ENCODE measurements at places on chromosomes 12 and 14.

DNA sequence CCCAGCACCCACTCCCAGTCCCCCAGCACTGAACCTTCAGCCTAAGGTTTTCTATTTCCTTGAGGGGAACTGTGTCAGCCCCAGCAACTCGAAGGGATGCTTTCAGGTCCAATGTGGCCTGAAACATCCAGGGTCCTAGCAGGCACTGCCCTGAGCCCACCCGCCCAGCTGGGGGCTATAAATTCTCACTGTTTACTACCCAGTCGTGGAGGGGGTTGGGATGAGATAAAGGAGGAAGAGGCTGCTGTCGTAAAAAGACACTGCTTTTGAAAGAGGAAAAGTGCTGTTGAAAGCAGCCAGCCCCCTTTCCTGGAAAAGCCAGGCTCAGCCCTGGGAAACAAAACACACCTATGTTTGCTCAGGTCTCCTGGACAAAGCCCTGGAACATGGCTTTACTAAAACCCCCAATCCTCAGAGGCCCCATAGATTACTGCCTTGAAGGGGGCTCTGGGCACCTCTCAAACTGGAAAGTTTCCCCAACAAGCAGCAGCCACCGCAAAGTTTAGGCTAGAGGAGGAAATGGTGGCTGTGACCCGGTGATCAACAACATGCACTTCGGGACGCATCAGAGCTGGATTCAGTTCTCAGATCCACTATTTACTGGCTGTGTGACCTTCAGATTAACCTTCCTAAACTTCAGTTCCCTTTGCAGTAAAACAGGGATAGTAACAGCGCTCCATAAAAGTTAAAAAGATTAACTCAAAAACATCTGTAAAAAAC, 51.0 kb downstream of the ACTN1 start:
- no peak for DNase-seq

DNA sequence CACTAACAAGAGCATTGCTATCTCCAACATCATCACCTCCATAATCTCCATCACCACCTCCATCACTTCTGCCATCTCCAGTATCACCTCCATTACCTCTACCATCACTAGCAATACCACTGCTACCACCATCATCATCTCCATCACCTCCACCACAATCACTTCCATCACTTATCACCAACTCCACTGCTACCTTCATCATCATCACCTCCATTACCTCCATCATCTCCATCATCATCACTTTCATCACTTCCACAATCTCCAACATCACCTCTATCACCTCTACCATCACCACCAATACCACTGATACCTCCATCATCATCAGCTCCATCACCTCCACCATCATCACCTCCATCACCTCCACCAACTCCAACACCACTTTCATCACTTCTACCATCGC, 102.4 kb upstream of the TMEM132C start:
- DNase-seq: no peak

- DNase-seq: no peak
Observed at GRCh38 chr14:24670594-24670993, 36.6 kb upstream of the GZMB start.

DNA sequence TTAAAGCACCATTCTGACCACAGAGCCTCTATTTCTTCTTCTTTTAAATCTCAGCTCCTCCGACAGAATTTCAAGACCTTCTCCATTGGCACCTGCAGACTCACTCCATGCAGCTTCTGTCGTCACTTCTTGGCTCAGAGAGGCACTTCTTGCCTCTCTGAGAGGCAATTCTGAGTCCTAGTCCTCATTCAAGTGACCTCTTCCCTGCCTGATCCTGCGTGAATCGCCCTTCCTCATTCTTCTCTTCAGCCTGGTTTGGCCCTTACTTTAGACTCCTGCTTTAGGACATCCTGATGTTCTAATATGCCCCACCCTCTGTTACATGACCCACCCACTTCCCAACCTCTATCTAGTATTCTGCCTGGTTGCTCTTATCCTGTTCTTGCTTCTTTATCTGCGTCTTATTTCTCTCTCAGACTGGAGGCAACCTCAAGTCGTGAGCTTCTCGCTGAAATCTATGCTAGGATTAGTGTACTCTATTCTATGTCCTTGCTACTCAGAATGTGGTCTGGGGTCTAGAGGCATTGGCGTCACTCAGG, 55.6 kb upstream of the CISTR start:
- no peak for DNase-seq

DNA sequence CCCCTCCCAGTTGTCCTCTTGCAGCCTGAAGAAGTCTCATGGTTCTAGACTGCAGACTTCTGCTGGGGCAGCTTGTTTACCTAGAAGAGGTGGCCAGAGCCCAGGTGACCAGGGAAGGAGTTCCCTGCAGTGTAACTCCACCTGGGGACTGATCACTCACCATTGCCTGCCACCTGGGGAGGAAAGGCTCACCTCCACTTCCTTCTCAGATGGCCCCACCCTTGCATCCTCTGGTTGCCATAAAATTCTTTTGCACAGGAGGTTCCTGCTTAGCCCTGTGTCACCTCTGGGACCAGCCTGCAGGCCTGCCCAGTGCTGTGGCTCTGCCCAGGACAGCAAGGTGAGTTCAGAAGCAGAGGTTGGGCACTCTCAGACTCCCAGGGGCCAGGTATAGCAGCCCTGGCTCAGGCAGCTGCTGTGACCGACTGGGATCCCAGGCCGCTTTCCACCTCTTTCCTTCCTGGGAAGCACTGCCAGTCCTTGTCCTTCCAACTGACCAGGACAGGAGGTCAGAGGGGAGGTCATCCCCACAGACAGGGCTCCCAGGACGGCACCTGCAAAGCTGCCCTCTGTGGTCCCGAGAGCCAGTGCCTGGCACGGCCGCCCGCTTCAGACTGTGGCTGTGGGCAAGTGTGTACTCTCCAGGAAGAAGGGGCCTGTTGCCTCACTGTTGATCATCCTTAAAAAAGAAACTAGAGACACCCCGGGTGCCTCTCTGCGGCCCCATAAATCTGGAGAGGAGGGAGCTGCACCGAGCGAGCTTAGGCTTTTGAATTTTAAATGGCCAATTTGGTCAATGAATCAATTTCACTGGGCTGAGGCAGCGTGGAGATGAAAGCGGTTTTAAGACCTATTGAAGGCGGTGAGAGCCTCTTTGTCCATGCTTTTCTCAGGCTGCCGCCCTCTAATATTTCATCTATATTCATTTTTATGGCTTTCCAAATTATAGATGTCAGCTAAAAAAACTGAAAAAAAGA, 79.5 kb upstream of the C14orf180 start:
- no peak for DNase-seq

- DNase-seq: no peak
Observed at GRCh38 chr12:6215932-6216494, 15.8 kb downstream of the CD9 start.

DNA sequence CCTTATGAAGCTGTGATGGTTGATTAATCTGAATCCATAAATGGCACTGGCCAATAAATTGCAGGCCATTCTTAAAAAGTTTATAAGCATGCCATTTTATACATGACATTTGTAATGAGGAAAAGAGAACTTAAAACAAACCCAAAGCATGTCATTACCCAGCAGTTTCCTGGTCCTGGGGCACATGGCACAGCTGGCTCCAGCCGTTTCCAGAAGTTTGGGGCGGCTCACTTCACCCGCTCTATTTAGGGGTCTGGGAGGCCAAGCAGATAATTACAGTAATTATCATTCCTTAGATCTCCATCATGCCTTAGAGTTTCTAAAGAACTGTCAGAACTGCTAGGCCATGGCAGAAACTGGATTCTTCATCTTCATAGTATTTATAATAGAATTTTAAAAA, 6.4 kb downstream of the ADGRD1 start:
- DNase-seq: no peak

- DNase-seq: peak; percentile 71
Observed at GRCh38 chr12:122865268-122866231, 30.3 kb downstream of the HIP1R start.

DNA sequence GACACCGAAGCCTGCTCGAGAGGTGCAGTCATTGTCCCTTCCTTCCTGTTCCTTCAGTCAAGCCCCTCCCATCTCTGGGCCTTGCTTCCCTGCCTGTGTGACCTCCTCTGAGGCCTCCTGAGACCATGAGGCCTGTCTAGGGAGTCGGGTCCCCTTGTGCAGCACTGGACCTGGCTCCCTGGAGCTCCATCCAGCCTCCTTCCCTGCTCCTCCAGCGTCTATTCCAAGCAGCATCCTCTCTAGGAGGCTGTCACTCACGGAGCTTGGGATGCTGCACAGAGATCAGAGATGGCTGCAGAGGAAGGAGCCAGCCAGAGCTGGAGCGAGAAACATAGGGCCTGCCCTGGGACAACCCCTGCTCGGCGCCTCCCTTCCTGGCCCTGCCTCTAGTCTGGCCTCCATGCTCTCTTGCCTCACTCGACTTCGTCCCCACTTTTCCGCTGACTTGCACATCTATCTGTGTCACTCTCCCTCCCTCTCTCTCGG, 142.7 kb downstream of the BCL11B start:
- DNase-seq: no peak

DNA sequence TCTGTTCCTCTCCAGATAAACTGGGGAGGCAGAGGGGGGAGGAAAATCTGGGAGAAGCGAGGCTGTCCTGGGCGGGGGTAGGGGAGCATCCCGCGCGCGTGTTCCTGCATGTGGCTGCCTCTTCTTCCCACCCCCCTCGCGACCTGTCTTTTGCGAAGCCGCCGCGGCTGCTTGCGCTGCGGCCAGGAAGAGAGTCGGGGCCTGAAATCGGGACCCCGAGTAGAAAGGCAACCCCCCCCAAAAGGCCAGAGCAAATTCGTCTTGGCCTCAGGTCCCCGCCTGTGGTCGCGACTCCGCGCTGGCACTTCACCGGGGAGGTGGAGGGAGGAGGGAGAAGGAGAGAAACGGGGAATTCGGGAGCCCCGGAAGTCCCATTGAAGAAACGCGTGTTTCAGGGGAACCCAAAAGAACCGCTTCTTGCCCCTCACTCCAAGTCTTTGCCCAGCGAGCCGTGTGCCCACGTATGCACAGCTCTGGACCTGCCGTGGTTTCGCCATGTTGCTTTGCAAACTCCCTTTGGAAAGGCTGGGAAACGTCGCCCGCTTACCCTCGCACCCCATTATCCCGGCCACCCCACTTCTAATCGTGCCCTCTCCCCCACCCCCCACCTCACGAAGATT, 944 bp downstream of the CCND2 start:
- no peak for DNase-seq

GRCh38 chr14:28879573-28879996, 113.0 kb downstream of the FOXG1 start:
- no peak for DNase-seq

- no peak for DNase-seq
Observed at GRCh38 chr12:104588921-104589590, 132.3 kb downstream of the CHST11 start.

- no peak for DNase-seq
Observed at GRCh38 chr12:115194448-115194847, 510.5 kb upstream of the TBX3 start.

All from OCI-LY7 (cell line).